IPS DF 6.9 (cell line): ENCODE measurements at places on chromosomes 3 and 15.

GRCh38 chr3:83524901-83525300, 1433.9 kb upstream of the CADM2 start:
- H3K27ac ChIP-seq, result no peak overlapping the region
- H3K36me3 ChIP-seq, result no peaks in the 10 kb centered on the region

GRCh38 chr3:13353936-13354542, 66.1 kb downstream of the NUP210 start:
- H3K36me3 ChIP-seq, result peaks cover 30% of the 10 kb centered on the region
- no peak for DNase-seq
- H3K27me3 ChIP-seq, result no peaks in the 10 kb centered on the region
- no peak overlapping the region for H3K27ac ChIP-seq
- no peak overlapping the region for H3K4me3 ChIP-seq
- peaks cover 5% of the 10 kb centered on the region for H3K4me1 ChIP-seq

DNA sequence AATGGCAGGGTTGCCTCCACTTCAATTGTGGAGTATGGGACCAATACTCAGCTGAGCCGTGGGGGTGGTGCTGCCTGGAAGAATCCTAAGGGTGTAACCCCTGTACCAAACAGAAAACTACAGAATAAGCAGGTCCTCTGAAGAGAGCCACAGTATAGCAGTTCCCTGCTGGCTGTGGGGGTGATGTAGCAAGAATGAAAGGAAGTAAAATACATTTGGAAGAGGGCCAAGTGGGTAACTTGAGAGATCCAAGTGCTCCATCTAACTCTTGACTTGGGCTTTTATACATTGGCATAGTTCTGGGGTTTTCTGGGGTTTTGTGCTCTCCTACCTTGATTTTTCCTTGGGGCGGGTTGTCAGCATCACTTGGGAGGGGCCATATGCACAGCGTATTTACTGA, 341.4 kb downstream of the OTOL1 start:
- no peak overlapping the region for H3K4me3 ChIP-seq
- H3K4me1 ChIP-seq, result no peaks in the 10 kb centered on the region
- no peak for DNase-seq
- H3K27ac ChIP-seq, result no peak overlapping the region
- no peaks in the 10 kb centered on the region for H3K27me3 ChIP-seq

GRCh38 chr15:70479785-70480184, 283.6 kb downstream of the UACA start:
- no peaks in the 10 kb centered on the region; the same call in 1 of the 2 replicates for H3K4me1 ChIP-seq
- no peak overlapping the region for H3K27ac ChIP-seq
- no peak for DNase-seq
- H3K4me3 ChIP-seq, result no peak overlapping the region
- no peaks in the 10 kb centered on the region; the same call in 1 of the 2 replicates for H3K27me3 ChIP-seq

DNA sequence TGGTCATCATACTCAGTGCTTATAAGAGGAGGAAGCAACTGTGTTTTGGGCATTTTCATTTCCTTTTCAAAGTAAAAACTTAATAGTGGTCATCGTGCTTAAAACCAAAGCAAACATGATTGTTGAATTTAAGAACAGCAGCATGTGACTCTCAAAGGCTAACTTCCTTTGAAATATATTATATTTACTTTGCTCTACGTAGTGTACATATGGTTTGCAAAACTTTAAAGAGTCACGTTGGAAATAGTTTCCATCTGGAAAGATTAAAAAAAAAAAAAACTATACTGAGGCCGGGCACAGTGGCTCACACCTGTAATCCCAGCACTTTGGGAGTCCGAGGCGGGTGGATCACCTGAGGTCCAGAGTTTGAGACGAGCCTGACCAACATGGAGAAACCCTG, 367.9 kb upstream of the BCHE start:
- no peak for DNase-seq
- no peaks in the 10 kb centered on the region for H3K4me1 ChIP-seq
- H3K36me3 ChIP-seq, result no peaks in the 10 kb centered on the region

DNA sequence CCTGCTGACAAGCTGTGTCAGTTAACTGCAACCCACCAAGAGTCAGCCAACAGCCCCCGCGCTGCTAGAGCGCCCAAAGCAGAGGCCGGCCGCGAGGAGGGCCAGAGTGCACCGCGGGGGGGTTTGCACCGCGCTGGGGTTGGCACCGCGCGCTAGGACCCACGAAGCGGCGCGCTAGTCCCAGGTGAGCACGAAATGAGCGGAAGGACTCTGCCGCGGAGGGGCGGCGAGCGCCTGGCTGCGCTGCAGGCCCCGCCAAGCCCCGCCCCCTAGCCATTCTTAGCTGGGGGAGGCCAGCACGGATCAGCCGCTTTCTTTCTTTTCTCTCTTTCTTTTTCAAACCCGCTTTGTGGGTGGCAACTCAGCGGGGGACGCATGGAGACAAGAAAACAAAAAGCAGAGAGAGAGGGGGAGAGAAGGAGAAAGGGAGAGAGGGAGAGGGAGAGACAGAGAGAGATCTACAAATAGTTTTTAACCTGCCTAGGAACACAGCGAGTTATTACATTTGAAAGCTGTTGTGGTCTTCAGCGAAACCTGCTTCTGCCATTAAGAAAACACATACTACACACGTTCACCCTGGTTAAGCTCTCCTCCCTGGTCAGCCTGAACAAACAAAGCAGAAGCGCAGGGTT, 6.9 kb upstream of the FOXB1 start:
- peaks cover 7% of the 10 kb centered on the region for H3K4me1 ChIP-seq
- DNase-seq, result no peak
- H3K36me3 ChIP-seq, result no peaks in the 10 kb centered on the region
- no peak overlapping the region for H3K27ac ChIP-seq
- H3K27me3 ChIP-seq, result peaks cover 10% of the 10 kb centered on the region
- H3K4me3 ChIP-seq, result peak overlapping the region; percentile 27; the same call in 1 of the 2 replicates

DNA sequence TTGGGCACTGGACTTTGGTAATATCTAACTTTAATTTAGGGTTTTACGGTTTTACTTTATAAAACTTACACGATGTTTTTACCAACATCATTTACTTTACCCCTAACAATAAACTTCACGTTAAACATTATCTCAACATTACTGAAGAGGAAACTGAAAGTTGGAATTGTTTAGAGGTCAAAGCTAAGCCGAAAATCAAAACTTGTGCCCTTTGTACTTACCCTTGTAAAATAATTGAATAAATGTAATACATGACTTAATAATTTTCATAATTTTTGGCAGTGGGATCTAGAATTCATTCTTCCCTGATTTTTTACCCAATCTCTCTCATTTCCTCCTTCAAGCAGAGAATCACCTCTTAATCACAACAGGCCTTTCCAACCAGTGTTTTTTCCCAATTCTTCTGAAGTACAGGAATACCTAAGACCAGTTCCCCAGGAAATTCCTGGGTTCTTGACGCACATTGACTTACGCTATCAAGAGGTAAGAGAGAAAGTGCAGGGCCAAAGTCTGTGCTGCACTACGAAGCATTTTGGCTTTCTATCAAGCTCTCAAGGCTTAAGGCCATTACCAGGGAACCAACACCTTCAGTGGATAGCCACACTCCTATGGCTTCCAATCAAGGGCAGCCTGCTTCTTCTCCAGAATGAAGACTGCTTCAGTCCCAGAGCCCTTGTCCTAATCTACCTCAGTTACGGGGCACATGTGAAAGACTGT, 11.9 kb upstream of the SEMA6D start:
- DNase-seq, result no peak
- H3K4me3 ChIP-seq, result no peak overlapping the region
- no peak overlapping the region for H3K27ac ChIP-seq
- no peaks in the 10 kb centered on the region for H3K27me3 ChIP-seq
- H3K36me3 ChIP-seq, result no peaks in the 10 kb centered on the region
- H3K4me1 ChIP-seq, result no peaks in the 10 kb centered on the region
